NCI-H146 (cell line): ENCODE measurements at places on chromosomes 3 and 15.

DNA sequence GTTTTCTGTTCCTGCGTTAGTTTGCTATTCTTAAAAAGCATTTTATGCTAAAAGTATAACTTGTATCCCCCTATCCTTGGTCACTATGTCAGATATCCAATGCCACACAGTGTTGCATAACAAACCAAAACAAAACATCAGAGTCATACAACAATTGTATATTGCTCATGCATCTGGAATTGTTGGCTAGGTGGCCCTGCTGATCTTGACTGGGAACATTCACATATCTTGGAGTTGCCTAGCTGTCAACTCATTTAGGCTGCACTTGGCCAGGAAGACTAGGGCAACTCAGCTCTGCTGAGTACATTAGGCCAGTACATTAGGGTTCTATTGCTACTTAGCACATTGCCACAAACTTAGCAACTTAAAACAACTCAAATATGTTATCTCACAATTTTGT, 706.5 kb upstream of the UBE2E2 start:
- DNase-seq, result no peak

DNA sequence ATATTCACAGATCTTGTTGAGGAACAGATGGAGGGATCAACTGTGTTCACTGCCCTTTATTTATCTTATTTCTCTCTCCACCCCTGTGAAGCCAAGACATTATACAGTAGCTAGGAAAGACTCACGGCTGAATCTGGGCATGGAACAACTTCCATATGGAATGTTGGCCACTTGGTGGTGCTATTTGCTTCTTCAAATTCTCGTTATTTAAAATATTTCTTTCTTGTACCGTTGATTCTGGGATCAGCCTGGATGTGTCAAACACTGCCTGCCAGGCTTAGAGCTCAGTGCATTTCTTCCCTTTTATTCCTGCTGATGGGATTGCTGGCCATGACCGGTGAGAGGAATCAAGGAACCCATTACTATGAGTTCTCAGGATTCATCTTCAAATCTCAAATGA, 17.5 kb upstream of the GASK1A start:
- DNase-seq, result peak; percentile 0

- no peak for DNase-seq
These were observed 29.6 kb upstream of the RPL32 start for GRCh38 chr3:12870942-12871341.

- DNase-seq, result no peak
These were observed 67.4 kb downstream of the GRIP2 start for GRCh38 chr3:14472471-14473351.

DNA sequence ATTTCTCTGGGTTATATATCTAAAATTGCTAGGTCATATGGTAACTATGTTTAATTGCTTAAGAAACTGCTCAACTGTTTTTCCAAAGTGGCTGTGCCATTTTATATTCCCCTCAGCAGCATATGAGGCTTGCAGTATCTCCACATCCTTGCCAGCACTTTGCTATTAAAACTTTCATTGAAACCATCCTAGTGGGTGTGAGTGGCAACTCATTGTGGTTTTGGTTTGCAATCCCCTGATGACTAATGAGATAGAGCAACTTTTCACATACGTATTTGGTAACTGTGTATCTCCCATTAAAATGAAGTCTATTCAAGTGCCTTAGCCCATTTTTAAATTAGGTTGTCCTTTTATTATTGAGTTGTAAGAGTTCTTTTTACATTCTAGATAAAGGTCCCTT, 17.3 kb downstream of the KPNA1 start:
- DNase-seq, result no peak

DNA sequence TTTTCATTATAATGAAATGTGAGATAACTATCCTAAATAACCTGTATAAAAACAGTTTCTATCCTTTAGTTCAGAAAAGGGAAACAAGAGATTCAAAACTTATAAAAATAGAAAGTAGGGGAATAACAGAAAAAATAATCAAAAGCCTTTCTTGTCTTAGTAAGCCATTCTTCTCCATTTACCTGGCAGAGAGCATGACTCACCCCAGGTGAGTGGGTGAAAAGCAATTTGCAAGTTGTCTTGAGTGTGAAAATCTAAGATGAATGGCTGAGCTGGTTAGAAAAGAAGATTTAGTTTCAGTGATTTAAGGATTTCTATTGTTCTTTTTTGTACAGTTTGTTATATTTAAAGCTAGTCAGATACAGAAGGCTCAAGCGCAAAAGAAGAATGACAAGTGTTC, 702.0 kb downstream of the GRM7 start:
- DNase-seq, result no peak

GRCh38 chr15:80640531-80641121, 54.5 kb upstream of the ABHD17C start:
- DNase-seq, result no peak

DNA sequence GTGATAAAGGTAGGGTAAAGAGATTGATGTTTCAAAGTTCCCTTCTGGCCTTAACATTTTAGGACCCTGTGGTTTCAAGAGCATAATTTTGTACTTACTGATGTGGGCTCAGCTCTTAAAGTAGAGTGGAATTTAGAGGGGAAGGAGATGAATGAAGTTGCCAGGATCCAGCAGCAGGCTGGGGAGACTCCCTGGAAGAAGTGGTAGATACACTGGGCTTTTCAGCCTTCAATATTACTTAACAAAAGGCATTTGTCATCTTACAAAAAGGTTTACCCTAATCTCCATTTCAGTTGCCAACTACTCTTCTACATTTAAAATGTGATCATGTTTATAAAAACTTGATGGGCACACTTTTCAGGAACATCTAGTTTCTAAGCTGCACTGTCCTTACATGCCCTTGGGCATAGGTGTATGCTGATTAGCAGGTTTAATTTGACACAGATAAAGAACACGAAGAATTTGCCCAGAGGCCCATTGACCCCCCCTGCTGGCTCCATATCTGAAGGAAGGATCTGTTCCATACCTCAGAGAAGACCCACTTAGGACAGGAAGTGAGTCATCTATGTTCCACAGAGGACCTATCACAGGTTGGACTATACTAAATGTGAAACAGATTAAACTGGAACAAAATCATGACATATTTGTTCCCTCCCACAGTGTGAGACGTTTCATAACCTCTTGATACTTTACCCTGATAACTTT, 93.0 kb upstream of the LPP start:
- DNase-seq, result no peak

DNA sequence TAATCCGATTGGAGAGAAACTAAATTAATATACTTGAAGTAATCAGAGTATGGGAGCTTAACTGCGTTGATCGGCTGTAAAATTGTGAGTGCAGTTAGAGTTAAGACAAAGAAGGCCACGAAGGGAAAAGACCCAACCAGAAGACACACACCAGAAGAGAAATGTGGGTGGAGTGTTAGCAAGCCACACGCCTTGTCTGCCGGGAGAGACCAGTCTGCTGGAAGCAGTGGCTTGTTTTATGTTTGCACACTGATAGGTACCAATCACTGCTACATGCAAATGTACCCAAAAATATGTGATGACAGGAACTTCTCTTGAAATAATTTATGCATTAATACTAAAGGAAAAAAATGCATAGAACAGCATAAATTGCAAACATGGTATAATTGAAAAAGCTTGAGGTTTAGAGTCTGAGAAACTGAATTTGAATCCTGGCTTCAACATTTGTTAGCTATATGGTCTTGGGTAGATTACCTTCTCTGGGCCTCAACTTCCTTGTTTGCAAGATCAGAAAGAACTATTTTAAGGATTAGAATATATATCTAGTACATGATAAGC, 23.1 kb downstream of the EEFSEC start:
- no peak for DNase-seq

GRCh38 chr15:38690719-38691332, 126.2 kb upstream of the RASGRP1 start:
- peak; percentile 16 for DNase-seq

GRCh38 chr3:172577987-172578570, 54.8 kb upstream of the TNFSF10 start:
- no peak for DNase-seq

GRCh38 chr3:112013784-112014143, 15.0 kb downstream of the TAGLN3 start:
- DNase-seq, result no peak

GRCh38 chr15:44145495-44145894, 49.6 kb downstream of the FRMD5 start:
- DNase-seq, result no peak

DNA sequence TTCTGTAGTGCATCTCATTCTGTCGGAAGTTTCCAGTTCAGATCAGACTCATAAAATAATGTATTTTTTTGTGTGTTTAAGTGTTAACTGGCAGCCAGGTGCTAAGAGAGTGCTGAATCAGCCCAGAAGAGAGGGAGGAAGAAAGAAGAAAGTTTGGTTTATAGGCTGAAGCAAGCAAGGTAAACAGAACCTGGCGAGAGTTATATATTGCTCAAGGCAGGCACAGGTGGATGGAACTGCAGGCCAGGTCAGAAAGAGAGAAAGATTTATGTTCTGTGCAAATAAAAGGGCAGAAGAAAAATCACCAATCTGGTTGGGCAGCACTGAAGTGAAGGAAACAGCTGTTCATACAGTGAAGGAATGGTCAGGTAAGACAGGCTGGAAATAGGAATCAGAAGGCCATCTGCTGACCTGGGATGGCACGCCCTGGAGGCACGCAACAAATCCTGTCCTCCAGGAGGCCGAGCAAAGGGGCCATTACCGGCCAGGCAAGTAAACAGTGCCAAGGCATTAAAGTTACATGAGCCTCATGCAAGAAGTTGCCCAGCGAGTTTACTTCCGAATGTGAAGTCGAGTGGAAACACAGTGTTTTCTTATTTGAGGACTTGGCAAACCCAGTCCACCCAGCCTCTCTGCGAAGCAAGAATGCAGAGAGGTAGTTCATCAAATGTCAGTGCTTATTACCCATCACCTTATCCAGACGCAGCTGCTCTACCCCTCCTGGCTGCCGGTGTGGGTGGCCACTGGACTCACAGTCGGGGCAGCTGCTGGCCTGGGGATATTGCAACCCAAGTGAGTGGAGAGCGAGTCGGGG, 309.8 kb downstream of the VPS13C start:
- peak; percentile 72 for DNase-seq

DNA sequence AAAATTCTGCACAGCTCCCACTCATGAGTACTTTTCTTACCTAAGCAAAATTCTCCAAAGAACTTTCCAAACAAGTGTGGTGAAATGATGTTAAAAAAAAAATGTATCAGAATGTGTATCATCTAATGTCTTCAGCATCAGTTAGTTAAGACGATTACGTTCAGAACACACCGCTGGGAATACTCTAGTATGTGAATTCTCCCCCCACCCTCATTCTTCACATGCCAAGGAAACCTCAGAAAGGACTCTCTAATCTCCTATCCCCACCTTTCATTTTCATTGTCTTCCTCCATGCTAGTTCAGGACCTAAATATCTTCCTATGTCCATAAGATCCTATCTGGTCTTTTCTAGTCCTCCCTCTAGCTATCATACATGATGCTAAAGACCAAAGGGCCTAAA, 457.4 kb downstream of the SHQ1 start:
- no peak for DNase-seq

GRCh38 chr3:149771652-149772271, 19.5 kb upstream of the COMMD2 start:
- peak; percentile 60 for DNase-seq

DNA sequence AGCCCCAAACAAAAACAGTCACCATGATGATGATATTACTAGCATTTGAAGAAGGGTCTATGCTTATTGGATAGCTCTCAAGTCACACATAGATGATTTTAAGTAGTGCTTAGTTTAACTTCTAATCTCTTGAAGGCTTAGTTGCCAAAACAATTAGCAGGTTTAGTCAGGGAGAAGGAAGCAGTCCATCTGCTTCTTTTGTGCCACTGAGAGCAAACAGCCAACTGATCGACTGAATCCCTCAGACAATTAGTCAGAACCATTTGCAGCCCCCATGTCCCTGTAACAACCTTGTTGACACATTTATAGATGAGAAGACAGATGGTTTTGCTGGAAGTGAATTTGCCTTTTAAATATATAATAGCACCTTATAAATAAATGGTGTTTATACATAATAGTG, 585.1 kb upstream of the SUCLG2 start:
- peak; percentile 83 for DNase-seq

DNA sequence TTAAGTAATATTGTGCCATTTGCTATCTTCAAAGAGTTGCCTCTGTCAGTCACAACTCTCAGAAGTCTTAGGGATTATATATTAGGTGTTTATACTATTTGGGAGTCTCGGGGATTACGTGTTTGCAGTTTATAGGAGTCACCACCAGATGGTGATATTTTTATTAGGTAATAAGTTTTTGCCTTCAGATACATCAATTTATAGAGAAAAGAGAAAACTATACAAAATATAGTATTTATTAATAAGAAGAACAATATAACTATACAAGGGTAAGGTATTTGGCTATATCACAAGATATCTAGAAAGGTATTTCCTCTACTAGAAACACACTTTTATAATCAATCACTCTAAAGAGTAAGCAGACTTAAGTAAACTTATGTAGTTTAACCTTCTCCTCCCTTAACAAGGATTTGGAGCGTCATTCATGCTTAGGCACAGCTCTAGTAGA, 10.7 kb upstream of the DHX36 start:
- DNase-seq, result peak; percentile 44

DNA sequence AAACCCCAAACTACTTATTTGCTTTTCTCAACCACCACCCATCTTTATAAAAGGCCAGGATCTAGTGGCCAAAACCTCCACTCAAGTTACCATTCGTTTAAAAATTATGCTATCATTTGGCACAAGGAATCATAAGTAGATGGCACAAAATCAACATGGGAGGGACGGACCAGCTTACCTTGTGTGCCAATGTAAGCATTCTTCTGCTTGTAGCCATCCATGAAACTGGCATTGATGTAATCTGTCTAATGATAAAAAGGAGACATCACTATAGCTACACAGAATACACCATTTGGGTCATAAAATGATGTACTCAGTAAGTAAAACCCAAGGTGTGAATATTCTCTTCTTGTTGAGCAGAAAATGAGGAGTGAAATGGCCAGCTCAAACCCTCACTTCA, 28.2 kb upstream of the SIN3A start:
- no peak for DNase-seq

DNA sequence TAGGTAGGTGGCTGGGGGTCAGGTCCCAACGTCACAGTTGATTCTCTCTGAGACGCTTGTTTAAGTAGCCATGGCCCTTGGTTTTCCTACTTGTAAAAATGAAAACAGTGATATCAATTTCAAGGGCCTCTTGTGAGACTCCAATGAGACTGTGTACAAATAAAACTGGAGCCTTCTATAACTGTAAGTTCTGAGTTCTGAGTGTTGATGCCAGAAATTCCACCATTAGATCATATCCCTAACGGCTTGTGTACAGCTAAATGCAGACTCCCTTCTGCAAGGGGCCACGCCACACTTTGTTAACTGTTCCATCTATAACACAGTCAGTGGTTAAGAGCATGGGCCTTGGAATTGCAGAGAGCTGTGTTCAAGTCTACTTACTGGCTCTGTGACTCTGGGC, 267.3 kb downstream of the TLE3 start:
- DNase-seq, result no peak
